ENCODE measurements at places on chromosomes 2 and 18. TPM values are rescaled to one million over a fixed set of nuclear protein-coding genes. Genes with fewer than 3 reads are reported as not detected.
A peak's percentile ranks its signal among the peaks of the same experiment; 100 is the strongest.

The GCG gene
- not detected for total RNA-seq

The PRADC1 gene
- total RNA-seq = 8.1 TPM

The INPP5D gene
- total RNA-seq = 33.4 TPM

The TCF7L1 gene
- 8.3 TPM for total RNA-seq

The FAP gene
- 4.2 TPM for total RNA-seq

The GMPPA gene
- total RNA-seq = 35.4 TPM

The VWA3B gene
- not detected for total RNA-seq

The CNTNAP5 gene
- not detected for total RNA-seq

DNA sequence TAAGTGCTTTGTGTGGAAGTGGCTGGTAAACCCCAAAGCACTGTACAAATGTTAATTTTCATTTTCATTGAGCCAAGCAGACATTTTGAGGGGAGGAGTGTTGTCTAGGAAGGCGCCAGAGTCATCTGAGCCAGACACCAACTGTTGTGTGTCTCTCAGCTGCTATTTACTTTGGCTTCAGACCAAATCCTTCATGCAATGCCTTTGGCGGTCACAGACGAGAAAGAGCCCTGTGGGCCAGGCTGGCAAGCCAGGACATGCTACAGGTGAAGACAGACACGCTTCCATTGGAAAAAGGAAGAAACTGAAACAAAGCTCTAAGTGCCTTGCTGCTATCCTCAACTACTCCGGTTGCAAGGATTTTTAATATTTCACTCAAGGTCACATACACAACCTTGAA lies 115.4 kb upstream of the CDC42EP3 start:
- H3K4me3 ChIP-seq = no peak overlapping the region
- peaks cover 5% of the 10 kb centered on the region for H3K4me1 ChIP-seq
- no peaks in the 10 kb centered on the region for H3K27me3 ChIP-seq
- no peak for DNase-seq
- no peak overlapping the region for H3K27ac ChIP-seq
- H3K36me3 ChIP-seq = no peaks in the 10 kb centered on the region

- H3K4me1 ChIP-seq = no peaks in the 10 kb centered on the region
- no peak overlapping the region for H3K4me3 ChIP-seq
- H3K36me3 ChIP-seq = no peaks in the 10 kb centered on the region
- no peak overlapping the region for H3K27ac ChIP-seq
- no peaks in the 10 kb centered on the region for H3K27me3 ChIP-seq
Measured at GRCh38 chr2:112836163-112836560, 417 bp downstream of the IL1B start.

- no peaks in the 10 kb centered on the region for H3K27me3 ChIP-seq
- no peaks in the 10 kb centered on the region for H3K4me1 ChIP-seq
- no peak overlapping the region for H3K4me3 ChIP-seq
- H3K27ac ChIP-seq = no peak overlapping the region
- DNase-seq = no peak
Measured at GRCh38 chr18:42752916-42753315, 362.6 kb downstream of the RIT2 start.

GRCh38 chr18:24490539-24490938 lies 30.1 kb downstream of the HRH4 start:
- H3K4me3 ChIP-seq = no peak overlapping the region
- no peaks in the 10 kb centered on the region for H3K36me3 ChIP-seq
- H3K27me3 ChIP-seq = no peaks in the 10 kb centered on the region
- no peak overlapping the region for H3K27ac ChIP-seq
- no peaks in the 10 kb centered on the region for H3K4me1 ChIP-seq
- no peak for DNase-seq

DNA sequence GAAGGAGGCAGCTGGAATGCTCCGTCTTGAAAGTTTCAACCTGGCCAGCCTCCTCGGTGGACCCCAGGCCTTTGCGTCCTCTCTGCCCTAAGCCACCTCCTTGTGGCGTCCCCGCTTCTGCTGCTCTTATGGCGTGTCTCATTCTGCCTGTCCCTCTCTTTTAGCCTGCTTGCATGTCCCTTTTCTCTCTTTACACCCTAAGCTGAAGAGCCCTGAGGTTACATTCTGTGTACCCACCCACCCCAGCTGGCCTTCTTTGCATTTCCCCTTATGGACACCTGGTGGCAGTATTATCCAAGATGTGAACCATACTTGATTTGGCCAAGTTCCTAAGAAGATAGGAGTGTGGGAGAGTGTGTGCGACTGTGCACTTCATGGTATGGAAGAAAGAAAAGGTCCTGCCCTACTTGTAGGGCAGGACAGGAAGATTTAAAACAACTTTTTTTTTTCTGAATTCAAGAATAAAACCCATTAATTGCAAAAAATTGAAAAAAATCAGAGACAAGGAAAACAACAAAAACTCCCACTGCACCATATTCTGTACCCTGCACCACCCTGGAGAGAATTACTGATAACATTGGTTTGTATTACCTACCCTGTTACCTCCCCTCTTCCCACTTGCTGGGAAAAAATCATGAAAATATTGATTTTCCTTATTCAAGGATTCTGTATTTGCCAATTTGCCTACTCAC lies 77.4 kb downstream of the DYSF start:
- H3K27me3 ChIP-seq = no peaks in the 10 kb centered on the region
- H3K4me1 ChIP-seq = no peaks in the 10 kb centered on the region
- no peak for DNase-seq
- no peak overlapping the region for H3K27ac ChIP-seq
- H3K36me3 ChIP-seq = no peaks in the 10 kb centered on the region

DNA sequence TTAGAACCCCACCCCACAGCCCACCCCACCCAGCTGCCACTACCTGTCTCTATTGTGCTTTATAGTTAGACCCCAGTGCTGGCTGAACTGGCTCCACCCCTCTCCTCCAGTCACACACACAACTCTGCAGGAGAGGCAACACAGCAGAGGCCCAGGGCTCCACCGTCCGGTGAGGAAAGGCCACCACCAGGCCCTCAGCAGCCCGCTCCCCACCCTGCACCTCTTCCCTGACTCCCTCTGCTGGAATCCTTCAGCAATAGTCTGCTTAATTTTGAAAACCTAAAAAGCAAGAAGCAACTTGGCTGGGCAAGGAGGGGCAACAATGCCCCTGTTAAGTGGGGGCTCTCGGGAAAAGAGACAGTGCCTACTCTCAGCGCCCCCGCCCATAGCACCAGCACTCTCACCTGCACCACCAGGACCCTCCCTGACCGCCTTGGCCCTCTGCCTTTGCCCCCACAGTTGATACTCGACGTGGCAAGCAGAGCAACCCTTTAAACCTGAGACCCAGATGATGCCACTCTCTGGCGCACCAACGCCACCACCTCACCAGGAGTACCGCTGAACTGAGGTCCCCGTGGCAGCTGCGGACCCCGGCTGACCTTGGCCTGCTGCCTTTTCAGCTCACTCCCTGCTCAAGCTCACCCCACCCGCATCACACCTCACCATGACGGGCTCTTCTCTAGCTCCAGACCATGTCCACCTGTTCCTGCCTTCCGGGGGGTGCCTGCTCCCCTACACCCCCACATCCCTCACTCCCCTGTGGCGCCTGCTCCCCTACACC lies 45.7 kb downstream of the NDUFA10 start:
- H3K27ac ChIP-seq = no peak overlapping the region
- no peak for DNase-seq
- no peak overlapping the region for H3K4me3 ChIP-seq
- no peaks in the 10 kb centered on the region for H3K27me3 ChIP-seq

- H3K27me3 ChIP-seq = no peaks in the 10 kb centered on the region
- H3K4me3 ChIP-seq = no peak overlapping the region
- no peak overlapping the region for H3K27ac ChIP-seq
- no peaks in the 10 kb centered on the region for H3K36me3 ChIP-seq
- peaks cover 10% of the 10 kb centered on the region for H3K4me1 ChIP-seq
Measured at GRCh38 chr2:219107758-219108157, 47.0 kb upstream of the IHH start.

DNA sequence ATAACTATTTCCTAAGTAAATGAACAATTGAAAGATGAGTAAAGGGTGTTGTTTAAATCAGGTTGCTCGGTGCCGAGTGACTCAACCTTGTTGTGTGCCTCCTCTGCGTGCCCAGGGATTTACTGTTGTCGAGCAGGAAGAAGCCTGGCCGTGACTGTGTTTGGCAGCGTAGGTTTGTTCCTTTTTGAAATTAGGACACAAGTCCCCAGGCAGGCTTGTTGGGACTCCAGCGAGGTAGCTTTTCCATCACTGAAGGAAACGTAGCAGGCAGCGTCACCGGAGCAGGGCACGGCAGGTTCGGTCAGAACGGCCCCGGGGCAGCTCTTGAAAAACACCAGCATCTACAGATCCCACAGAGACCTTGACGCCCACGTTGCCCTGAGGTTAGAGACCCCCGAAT lies 48.6 kb downstream of the TMEM18 start:
- H3K27ac ChIP-seq = no peak overlapping the region
- no peaks in the 10 kb centered on the region for H3K36me3 ChIP-seq
- no peaks in the 10 kb centered on the region for H3K4me1 ChIP-seq
- H3K4me3 ChIP-seq = no peak overlapping the region
- DNase-seq = no peak
- H3K27me3 ChIP-seq = no peaks in the 10 kb centered on the region

DNA sequence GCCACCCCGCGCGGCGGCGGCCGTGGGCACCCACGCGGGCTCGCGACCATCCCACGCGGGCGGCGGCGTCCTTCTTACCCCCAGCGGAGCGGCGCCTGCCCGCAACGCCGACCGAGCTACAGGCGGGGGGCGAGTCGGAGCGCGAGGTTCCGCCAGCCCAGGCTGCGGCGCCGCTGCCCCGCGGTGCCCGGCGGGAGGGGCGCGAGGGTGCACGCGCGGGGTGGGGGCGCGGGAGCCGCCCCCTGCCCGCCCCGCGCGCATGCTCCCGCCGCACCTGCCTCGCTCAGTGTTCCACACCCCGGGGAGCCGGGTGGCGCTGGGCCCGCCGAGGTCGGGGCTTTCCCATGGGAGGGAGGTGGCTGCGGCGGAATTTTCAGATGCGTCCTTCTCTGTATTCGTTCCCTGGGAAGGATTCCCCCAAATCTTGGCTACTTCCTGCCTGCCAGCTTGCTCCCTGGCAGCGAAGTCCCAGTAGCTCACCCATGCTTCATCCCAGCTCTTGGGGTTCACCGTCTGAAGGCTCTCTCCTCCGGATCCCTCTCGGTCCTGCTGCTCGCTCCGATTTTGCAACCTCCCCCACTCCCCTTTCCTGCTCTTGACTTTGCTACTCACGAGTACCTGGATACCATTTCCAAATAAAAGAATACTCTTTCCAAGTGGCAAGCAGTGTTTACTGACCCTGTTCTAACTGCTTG lies at the start of gene L3MBTL4:
L3MBTL4 (minus strand) TSS at position 189 of the 695 bp plus-strand sequence. CDS start 103,286 bp downstream, outside the sequence.
- no peaks in the 10 kb centered on the region for H3K36me3 ChIP-seq
- no peaks in the 10 kb centered on the region for H3K27me3 ChIP-seq
- DNase-seq = no peak
- H3K4me1 ChIP-seq = peaks cover 11% of the 10 kb centered on the region
- peak within 1 kb of the TSS; percentile 89 for H3K27ac ChIP-seq

DNA sequence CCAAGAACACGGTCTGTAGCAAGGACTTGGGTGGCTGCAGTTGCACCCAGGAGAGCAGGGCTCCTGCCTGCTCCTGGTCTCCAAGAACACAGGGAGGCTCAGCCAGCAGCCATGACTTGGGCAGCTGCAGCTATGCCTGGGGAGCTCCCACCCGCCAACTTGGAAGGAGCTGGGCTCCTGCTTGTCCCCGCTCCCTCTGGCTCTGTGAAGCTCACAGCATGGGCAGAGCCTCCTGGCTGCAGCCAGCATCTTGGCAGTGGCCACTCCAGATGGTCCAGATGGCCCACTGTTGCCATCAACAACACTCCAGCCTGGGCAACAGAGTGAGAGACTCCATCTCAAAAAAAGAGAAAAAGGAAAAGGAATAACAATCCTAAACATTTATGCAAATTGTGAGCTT lies 5.2 kb downstream of the ZSCAN30 start:
- peaks cover 7% of the 10 kb centered on the region for H3K4me1 ChIP-seq
- no peak overlapping the region for H3K4me3 ChIP-seq
- no peaks in the 10 kb centered on the region for H3K27me3 ChIP-seq

DNA sequence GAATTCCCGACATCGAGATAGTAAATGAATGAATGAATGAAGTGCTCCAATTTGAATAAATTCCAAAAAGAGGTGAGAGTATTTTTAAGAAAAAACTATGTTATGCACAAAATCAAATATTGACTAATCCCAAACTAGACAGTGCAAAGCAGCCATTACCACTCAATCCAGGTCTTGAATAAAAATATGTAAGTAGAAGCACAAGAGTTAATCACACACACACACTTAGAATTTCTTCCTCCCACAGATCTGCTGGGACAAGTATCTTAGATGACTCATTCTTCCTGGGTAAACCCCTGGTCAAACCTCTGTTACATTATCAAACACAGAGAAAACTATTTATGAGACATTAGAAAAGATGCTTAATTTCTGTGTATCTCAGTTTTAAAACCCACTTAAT lies 102.0 kb downstream of the PLA2R1 start:
- H3K4me1 ChIP-seq = peaks cover 20% of the 10 kb centered on the region
- H3K36me3 ChIP-seq = peaks cover 5% of the 10 kb centered on the region
- no peak for DNase-seq
- H3K4me3 ChIP-seq = no peak overlapping the region

GRCh38 chr2:41927581-41928264 lies 120.1 kb upstream of the PKDCC start:
- no peaks in the 10 kb centered on the region for H3K36me3 ChIP-seq
- H3K4me1 ChIP-seq = peaks cover 48% of the 10 kb centered on the region
- peak overlapping the region; percentile 33 for H3K27ac ChIP-seq
- H3K27me3 ChIP-seq = no peaks in the 10 kb centered on the region
- no peak for DNase-seq

DNA sequence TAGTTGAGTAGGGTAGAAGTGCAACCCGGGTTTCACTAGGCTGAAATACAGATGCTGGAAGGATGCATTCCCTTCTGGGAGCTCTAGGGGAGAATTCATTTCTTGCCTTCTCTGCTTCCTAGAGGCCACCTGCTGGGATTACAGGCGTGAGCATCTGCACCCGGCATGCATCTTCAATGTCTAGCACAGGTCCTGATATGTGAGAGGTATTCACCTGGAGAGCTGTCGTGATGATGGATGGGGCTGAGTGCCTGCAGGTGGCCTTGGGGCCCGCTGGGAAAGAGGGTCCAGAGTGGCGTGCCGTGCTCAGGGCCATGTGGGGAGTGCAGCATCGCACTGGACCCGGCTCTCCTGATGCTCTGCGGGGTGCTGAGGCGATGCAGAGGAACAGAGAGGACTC lies 6.6 kb upstream of the NTSR2 start:
- no peaks in the 10 kb centered on the region for H3K36me3 ChIP-seq
- no peak for DNase-seq
- no peaks in the 10 kb centered on the region for H3K4me1 ChIP-seq
- H3K4me3 ChIP-seq = no peak overlapping the region

- H3K4me1 ChIP-seq = no peaks in the 10 kb centered on the region
- no peak overlapping the region for H3K27ac ChIP-seq
- no peaks in the 10 kb centered on the region for H3K27me3 ChIP-seq
- H3K36me3 ChIP-seq = no peaks in the 10 kb centered on the region
- no peak overlapping the region for H3K4me3 ChIP-seq
Measured at GRCh38 chr2:58182527-58182926, 58.6 kb downstream of the FANCL start.

DNA sequence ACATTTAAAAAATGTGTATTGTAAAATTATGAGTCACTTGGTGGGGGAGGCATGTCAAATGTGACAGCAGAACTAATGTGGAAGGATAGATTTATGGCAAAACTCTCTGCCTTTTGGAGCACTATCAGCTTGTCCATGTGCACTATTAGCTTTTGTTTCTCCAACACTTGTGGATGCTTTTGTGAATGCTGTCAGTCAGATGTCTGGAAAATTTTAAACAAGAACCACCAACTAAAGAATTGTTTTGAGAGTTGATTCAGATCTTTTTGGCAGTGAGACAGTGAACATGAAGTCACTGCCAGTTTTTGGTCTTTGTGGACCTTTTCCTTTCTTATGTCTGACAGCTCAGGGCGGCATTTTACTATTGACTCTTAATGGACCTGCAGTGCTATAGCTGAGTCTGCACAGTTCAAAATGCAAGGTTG lies 72.4 kb downstream of the KIAA1328 start:
- H3K27ac ChIP-seq = no peak overlapping the region
- H3K27me3 ChIP-seq = no peaks in the 10 kb centered on the region
- no peaks in the 10 kb centered on the region for H3K36me3 ChIP-seq
- H3K4me3 ChIP-seq = no peak overlapping the region
- no peaks in the 10 kb centered on the region for H3K4me1 ChIP-seq
